Stimulated activated CD8-positive, alpha-beta memory T cell treated with anti-CD3 and anti-CD28 coated beads, Interleukin-2, amount 100 ng/mL, for 1 hour (primary cell): ENCODE measurements at places on chromosomes 7 and 10.

DNA sequence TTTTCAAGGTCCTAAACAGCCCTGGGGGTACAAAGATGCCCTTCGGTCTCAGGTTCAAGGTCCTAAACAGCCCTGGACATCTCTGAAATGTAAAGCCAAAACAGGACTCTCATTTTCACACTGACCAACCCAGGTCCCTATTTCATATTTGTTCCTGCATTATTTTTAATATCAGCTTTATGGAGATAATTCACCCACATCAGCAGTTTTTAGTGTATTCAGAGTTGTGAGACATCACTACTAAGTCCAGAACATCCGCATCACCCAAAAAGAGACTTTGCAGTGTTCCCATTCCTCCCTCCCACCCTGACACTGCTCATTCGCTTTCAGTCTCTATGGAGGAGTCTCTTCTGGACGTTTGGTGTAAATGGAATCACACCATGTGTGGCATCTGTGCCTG is 420.2 kb downstream of the PTPRN2 start:
- no peak for DNase-seq

DNA sequence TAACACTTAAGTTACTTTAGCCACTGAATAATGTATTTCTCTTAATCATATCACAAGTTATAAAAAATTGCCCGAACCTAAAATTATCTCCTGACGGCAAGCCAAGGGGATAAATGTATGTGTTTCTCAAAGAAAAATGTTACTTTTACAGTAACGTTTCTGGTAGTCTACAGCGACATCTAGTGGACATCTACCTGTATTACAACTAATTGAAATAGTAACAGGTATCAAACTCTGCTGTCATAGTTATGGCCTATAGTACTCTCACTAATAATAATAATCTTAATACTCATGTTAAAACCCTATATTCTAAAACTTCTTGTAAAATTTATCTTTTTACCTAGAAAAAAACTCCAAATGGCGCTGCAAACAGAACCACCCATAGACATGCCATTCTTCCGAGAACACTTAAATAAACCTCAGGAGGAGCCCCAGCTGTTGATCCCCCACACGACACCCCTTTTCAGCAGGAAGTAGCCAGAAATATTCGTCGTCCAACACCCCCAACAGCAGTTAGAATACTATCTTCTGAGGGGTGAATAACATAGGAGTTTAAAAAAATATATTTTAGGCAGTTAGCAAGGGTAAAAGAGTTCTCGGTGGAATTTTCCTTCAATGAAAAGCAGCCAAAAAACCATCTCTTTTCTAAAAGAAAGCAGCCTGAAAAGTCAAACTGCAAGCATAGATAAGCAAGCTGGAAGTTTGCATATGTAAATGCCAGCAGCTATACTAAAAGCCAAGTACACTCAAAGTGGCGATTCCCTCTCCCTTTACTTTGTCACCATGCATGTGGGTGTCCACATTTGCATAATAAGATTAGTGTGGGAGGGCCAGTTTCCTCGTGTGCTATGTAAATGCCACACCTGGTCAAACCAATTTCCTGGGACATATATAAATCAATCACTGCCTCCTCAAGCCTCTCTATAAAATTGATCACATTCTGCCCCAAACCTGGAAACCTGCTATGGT is 40.5 kb upstream of the ZNF107 start:
- no peak for DNase-seq

DNA sequence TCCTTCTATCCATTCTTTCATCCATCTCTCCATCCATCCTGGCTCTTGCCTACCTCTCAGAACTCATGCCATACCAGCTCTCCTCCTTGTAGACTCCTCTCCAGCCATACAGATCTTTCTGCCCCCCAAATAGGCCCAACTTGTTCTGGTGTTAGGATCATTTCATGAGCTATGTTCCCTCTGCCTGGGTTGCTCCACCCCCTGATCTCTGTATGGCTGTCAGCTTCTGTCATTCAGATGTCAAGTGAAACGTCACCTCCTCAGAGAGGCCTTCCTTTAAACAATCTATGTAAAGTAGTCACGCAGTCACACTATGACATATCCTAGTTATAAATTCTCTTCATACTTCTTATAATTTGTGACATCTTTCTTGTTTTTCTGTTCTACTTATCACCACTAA is 42.3 kb upstream of the PNLIPRP3 start:
- DNase-seq = no peak

- no peak for DNase-seq
Measured at GRCh38 chr10:47359101-47359500, 10.9 kb downstream of the RBP3 start.

DNA sequence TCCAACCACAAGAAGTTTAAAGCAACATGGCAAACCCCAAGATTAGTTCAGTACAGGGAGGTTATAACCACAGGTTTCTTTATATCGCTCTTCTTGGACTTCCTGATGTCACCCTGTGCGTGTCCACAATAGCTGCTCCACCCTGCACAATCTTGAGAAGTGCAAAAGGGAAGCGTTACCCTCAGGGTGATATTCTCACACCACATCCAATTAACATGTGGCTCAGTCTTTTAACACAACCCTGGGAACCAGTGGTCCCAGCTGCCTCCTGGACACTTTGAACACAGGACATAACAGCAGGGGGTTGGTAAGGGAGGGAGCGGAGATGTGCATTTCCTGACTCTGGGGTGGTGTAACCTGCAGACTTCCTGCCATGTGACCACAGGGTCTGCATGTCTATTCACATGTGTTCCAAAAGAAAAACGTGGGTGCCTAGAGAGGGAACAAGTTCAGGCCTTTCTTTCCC is 64.6 kb downstream of the GSAP start:
- peak; percentile 28 for DNase-seq

GRCh38 chr10:96986200-96986856 is 154.2 kb downstream of the LCOR start:
- no peak for DNase-seq

DNA sequence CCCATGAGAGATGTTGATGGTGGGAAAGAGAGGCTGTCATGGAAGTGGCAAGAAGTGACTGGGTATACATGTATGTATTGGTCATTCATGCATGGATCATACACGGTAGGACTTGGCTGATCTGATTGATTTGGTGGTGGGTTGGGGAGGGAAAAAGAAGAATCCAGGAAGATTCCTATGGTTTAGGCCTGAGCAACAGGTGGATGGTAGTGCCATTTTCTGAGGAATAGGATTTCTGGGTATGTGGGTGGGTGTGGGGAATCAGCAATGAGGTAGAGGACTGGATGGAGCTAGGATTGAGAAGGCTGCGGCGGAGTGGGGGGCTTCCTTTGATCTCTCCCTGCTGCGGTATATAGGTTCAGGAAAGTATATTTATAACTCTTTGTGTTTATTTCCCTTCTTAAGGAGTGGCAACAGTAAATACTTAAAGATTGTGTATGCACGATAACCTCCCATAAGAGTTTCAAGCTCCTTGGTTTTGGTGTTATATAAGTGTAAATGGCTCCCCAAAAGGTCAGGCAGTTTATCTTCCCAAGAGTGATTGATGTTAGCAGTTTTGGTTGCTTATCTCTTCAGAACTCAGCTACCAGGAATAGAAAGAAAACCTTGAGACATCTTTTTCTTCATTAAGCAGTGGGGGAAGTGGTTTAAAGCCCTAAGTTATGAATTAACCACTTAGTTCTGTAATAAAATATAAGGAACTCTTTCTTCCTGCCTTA is 100.1 kb downstream of the LSMEM1 start:
- DNase-seq = no peak

DNA sequence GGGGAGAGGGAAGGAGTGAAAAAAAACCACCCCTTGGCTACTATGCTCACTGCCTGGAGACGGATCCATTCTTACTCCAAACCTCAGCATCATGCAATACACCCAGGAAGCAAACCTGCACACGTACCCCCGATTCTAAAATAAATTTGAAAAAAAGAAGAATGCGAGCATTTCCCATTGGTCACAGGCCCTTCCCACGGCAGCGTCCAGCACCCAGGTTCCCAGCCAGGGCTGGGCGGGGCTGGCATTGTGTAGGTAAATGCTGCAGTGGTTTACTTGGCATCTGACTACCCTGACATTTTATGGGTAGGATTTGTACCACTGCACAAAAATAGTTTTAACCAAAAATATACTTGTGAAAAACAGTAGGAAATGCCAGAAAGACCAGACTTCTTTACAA is 418.9 kb downstream of the DNAJB6 start:
- no peak for DNase-seq

DNA sequence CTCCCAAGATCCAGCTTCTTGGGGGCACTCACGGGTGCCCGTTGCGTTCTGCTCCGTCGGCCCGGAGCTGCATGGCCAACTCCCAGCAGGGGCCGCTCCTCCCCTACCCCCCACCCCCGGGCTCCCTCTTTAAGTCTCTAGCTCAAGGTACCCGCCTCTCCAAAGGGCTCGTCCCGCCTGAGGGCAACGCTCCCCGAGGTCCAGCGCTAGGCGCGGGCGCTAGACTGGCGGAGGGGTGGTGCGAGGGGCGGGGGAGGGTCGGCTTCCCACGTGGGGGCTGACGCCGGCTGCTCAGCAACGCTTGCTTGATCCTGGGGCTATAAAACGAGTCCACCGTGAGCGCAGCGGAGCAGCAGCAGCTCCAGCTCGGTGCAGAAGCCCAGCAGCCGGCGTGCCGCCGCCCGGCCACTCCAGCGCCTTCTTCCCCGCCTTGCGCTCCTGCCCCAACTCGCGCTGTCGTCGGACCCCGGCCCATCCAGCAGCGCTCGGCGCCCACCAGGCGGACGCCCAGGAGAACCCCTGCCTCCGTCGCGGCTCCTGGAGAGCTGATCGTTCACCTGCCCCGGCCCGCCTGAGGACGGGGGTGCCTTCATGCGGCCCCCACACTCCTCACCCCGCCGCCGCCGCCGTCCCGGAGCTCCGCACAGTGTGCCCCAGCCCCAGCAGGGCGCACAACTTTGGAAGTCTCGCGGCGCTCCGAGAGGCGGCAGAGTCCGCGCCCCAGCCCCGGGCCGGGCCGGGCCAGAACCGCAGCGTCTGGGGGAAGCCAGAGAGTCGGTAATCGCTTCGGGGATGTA is at the start of gene ADRA2A:
ADRA2A (plus strand) TSS at position 348 of the 797 bp plus-strand sequence. CDS start 968 bp downstream, outside the sequence.
- DNase-seq = no peak

- no peak for DNase-seq
Measured at GRCh38 chr7:805261-805660, 27.0 kb upstream of the SUN1 start.

DNA sequence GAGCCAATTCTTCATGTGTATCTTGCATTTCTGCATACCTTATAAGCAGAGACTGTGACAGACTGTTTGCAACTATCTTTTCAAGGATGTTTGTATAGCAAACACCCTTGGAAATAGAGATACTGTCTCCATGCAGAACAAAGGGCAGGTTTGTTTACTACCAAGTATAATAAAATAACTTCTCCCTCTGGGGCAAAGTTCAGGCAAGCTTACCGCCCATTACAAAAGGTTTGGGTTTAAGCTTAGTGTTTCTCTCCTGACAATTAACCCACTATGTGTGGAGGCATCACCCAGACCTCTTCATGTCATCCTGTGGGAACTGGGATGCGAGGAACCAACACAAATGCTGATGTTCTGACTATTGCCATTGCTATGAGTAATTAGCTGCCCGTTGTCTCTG is 479.1 kb upstream of the ZMIZ1 start:
- no peak for DNase-seq

DNA sequence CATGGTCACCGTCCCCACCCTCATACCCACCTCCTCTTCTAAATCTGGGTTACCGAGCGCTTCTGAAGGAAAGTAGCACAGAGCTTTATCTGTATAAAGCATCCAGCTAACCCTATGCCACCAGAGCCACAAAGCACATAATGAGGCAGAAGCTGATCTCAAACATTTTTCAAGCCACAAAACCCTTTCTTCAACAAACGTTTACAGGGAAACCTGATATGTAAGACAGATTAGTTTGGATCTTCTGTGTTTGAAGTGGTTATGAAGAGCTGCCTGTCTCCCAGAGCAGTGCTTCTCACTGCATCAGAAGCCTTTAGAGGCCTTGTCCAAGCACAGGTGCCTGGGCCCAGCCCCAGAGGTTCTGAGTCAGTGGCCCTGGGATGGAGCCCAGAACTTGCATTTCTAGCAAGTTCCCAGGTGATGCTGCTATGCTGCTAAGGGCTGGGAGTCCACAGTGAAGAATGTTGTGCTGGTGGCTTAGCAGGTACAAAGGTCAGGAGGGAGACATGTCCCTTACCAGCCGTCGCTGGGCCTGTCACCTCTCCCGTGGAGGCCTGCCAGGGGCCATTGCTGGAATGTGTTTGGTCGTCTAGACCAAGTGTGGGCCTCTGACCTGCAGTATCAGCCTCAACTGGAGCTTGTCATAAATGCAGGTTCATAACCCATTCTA is 90.4 kb downstream of the TAF3 start:
- no peak for DNase-seq

DNA sequence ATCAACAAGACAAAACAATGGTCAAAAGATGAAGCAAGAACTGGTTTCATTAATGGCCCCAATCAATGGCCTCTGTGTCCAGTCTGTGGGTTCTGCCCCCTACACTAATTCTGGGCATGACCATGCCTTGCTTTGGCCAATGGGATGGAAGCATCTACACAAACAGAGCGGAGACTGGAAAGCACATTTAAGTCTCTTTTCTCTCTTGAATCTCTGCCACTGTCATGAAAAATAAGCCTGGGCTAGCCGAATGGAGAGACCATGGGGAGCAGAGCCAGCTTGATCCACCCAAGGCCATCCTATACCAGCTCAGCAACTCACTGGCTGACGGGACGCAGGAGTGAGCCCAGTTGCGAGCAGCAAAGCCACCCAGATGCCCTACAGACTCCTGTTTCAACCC is 30.9 kb downstream of the ANKRD16 start:
- no peak for DNase-seq

DNA sequence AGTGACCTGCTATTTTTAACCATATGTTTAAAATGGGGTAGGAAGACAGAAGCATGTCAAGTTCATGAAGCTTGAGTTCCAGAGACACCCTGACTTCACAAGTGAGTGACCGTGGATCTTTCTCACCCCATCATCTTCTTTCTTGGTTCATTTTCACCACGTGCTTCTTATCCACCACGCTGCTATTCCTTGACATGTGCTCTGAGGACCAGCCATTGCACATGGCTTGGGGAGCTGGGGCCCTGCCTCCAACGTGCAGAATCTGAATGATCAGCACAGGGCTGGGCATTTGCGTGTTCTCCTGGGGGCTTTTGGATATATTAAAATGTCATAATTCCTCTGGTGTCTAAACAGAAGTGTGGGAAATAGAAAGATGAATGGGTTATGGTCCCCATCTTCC is 25.0 kb upstream of the GTPBP4 start:
- DNase-seq = no peak

GRCh38 chr7:26202019-26202990 is 760 bp downstream of the CBX3 start:
- DNase-seq = no peak

GRCh38 chr7:33874943-33875342 is 30.4 kb upstream of the BMPER start:
- no peak for DNase-seq

GRCh38 chr10:31322647-31323046 is 3.6 kb downstream of the ZEB1 start:
- no peak for DNase-seq

GRCh38 chr7:120792091-120792860 is 65.7 kb downstream of the TSPAN12 start:
- DNase-seq = peak; percentile 9

DNA sequence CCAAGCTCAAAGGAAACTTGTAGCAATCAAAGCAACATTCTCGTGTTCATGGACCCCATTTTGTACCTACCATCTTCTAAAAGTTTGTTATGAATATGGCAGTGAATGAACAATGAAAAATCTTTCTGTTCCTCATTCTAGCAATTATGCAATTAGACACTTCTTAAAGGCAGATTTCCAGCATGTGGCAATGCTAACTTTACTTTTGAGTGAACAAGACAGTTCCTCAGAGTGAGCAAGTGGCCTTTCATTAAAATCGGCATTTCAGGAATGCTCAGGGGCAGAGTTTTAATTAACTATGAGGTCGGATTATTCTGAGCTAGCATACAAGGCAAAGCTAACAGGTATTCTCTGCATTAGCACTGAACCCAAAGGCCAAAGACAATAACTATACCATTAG is 48.4 kb upstream of the NFE2L3 start:
- no peak for DNase-seq
